ENCODE measurements at places on chromosomes 7 and 10.

- peak; percentile 91 for ATAC-seq
Observed at GRCh38 chr10:42866115-42866995, 83.8 kb downstream of the BMS1 start.

DNA sequence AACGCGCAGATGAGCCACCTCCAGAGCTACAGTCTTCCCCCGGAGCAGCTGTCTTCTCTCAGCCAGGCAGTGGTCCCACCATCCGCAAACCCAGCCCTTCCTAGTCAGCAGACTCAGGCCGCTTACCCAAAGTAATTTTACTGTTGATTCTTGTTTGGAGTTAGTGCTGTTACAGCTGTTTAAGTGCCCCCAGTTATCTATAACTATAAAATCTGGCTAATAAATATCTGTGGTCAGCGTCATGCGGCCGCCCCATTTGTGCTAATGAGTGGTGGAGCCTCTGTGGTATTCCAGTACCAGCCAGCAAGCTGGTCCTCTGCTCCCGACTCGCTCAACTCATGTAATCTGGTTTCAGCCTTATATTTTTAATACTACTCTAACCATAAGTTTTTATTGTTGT, 43.2 kb upstream of the TMEM236 start:
- ATAC-seq = no peak

DNA sequence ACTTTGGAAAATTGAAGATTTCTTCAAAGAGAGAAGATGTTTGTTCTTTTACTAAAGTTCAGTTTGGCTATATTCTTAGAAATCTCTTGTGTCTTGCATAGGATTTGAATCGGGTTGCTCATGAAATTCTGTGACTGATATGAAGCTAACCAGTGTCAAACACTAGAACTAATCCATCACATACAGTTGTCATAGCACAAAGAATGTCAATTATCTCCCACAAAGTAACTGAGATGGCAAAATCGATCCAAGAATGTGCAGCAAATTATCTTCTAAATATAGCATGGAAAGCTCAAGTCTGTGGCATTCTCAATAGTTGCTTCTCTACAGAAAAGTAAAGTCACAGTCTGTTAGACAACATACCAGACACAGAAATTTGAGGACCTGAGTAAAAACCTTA, 768.1 kb upstream of the LRRN3 start:
- no peak for ATAC-seq

DNA sequence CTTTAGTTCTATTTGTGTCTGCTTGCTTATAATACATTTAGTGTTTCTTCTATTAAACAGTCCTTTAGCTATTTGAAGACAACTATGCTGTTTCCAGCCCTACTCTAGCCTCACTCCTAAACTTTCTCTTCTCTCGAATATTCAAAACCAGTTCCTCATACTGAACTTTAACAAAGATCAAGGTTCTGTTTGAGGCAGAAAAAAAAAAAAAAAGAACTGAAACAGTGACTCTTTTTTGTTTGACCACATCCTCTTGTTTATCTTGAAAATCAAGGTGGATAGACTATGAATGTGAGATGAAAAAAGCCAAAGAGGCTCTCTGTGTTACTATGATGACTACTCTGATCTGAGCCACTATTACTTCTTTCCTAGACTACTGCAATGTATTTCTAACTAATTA, 154.3 kb downstream of the ZNF365 start:
- peak; percentile 36 for ATAC-seq

- ATAC-seq = no peak
Observed at GRCh38 chr10:90775351-90776028, 82.3 kb downstream of the HTR7 start.

DNA sequence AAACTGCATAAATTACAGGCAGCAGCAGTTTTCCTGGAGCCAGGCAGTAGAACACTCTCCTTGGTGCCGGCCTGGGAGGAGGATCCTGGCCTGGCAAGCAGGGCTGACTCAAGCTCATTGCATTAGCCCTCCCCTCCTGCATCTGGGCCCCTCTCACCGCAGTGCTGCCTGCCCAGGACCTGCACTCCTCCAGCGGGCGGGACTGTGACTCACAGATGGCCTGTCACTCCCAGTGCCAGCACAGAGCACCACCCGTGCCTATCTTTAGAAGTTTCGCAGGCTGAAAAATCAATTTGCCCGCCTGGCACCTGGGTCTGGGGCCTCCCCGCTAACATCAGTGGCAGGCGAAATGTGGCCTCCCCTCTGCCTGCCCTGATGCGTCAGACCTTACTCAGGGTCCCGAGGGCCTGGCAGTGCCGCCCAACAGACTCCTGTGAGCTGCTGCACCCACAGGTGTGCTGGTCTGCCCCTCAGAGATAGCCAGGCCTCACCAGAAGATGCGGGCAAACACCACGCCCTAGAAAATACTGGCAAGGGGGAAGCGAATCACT, 123.8 kb downstream of the KCNMA1 start:
- ATAC-seq = peak; percentile 90

DNA sequence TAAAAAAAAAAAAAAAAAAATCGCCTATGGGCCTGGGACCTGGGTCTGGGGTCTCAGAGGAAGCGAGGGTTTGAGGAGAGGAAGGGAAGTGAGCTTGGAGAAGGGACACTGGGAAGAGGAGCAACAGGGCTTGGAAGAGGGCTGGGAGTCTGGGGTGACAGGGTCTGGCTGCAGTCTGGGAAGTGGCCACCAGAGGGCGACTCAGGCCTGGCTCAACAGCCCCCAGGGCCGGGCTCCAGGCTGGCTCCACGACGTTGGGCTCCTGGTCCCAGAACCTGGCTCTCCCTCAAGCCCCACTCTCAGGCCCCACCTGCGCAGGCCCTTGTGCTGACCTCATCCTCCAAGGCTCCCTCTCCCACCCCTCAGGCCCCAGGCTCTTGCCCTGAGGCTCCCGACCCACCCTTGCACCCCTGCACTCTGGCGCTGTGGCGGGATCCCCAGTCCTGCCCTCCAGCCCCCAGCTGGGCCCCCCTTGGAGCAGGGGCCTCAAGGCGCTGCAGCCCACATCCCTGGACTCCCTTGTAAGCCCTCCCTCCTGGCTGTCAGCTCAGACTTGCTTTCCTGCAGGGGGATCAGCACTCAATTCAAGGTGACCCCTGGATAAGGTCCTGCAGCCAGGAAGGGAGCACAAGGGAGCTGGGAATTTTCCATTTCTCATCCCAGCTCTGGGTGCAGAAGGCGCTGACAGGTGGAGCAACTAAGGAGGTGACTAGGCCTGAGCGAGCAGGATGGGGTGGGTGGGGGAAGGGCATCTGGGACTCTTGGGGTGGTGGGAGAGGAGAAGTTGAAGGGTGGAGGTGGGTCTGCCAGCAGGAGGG, 5.4 kb upstream of the SPACDR start:
- ATAC-seq = peak; percentile 86

GRCh38 chr7:101816595-101817470, 593 bp upstream of the CUX1 start:
- peak; percentile 22 for ATAC-seq

DNA sequence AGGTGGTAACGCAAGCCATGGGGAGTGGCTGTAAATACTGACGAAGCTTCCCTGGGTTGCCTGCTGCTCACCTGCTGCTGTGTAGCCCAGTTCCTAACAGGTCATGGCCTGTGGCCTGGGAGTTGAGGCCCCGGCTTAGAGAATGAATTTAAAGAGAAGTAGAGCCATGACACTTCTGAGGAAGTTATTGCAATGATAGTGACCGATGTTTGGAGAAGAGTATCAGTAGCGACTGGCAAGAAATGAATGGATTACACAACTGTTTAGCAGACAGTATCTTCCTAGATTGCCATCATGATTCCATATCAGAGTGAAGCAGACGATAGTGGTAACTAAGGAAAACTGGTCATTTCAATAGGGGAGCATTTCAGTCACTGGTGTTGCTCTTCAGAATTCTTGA, 249.6 kb downstream of the PLXDC2 start:
- ATAC-seq = no peak

DNA sequence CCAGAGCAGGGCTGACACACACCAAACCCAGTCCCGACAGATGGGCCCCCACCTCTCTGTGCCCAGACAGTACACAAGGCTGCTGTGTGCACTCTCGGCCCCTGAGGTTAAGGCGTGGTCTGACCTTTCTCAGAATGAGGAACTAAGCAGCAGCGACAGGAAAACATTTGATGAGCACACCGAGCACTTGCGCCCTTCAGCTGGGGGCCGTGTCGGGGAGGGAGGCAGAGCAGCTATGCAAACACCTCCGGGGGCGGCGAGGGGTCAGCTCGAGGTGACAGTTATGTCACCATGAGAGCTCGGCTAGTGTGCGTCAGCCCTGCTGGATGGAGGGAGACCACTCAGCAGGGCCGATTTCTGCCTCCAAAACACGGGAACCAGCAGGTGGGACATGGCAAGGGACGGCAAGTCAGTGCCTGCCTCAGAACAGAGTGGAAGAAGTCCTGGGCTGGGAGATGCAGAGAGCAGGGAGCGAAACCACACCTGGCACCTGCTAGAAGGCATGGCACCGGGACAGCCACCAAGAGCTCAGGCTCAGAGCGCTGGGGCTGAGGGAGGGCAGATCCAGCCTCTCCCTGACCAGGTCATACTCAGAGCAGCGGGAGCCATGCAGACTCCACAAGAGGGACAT, 57.4 kb downstream of the CHST15 start:
- peak; percentile 86 for ATAC-seq

- no peak for ATAC-seq
Observed at GRCh38 chr7:82335001-82335400, 108.6 kb downstream of the CACNA2D1 start.

- no peak for ATAC-seq
Observed at GRCh38 chr10:17474595-17475323, 20.4 kb upstream of the ST8SIA6 start.

- ATAC-seq = no peak
Observed at GRCh38 chr10:26090762-26091161, 125.8 kb upstream of the GAD2 start.

GRCh38 chr10:35217455-35217854, 90.8 kb downstream of the CREM start:
- no peak for ATAC-seq

DNA sequence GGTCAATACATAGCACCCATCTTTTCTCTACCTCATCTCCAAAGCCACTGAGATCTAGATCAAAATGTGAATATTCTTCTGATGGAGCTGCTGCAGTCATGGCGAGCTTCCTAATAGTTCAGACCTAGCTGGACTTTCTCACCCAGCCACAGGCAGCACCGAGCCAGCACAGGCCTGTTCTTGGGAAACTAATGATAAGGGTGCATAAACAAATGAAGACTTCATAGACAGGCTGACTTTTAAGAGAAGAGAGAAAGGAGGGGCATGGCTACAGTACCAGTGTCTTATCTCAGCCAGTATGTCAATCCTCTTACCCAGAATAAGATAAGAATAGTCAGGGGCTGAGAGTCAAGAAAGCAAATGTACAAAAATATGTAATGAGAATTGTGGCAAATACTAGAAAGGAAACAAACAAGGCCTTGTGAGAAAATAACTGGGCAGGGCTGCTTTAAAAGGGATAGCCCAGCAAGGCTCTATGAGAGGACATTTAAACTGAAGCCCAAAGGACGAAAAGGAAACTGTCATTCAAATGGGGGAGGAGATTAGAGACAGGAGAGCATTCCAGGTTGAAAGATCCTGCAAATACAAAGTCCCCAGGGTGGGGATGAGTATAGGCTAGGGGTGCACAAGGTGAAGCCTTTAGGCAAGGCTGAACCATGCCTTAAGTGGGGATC, 21.8 kb upstream of the CDK14 start:
- no peak for ATAC-seq

GRCh38 chr7:124751027-124751426, 14.6 kb downstream of the GPR37 start:
- no peak for ATAC-seq

DNA sequence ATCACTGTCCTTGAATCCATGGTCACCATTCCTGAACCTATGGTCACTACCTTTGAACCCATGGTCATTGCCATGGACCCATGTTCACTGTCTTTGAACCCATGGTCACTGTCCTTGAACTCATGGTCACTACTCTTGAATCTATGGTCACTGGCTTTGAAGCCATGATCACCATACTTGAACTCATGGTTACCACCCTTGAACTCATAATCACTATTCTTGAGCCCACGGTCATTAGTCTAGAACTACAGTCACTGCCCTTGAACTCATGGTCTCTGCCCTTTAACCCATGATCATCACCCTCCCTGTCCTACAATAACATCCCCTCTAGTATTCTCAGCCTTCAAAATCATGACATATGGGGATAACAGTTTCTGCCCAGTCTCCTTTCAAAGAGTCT, 270.5 kb downstream of the CXCL12 start:
- no peak for ATAC-seq

DNA sequence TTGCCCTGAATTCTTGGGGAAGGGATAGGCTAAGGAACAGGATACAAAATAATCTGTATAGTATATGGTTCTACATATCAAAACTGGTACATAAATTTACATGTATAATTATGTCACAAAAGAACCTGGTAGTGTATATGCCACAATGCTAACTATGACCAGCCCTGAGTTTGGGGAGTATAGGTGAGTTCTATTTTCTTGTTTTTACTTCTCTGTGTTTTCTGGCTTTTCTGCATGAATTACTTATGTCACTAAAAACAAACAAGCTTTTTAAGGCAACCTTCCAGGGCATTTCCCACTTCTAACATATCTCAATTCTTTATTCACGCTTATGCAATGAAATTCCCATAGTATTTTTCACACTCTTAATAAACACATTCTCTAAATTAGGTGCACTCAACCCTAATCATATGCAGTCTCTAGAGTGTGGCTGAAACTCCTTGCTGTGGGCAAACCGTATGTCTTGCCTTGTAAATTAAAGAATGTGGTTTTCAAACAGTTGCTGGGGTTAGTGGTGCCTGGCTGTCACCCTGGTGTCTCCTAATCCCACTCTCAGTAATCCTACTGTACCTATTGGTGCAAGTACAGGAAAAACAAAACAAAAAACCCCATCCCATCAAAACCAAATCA, 14.0 kb upstream of the INSIG1 start:
- ATAC-seq = no peak

GRCh38 chr10:34762156-34762555, 52.9 kb downstream of the PARD3 start:
- ATAC-seq = no peak

- no peak for ATAC-seq
Observed at GRCh38 chr10:4070184-4070583, 285.2 kb upstream of the KLF6 start.

DNA sequence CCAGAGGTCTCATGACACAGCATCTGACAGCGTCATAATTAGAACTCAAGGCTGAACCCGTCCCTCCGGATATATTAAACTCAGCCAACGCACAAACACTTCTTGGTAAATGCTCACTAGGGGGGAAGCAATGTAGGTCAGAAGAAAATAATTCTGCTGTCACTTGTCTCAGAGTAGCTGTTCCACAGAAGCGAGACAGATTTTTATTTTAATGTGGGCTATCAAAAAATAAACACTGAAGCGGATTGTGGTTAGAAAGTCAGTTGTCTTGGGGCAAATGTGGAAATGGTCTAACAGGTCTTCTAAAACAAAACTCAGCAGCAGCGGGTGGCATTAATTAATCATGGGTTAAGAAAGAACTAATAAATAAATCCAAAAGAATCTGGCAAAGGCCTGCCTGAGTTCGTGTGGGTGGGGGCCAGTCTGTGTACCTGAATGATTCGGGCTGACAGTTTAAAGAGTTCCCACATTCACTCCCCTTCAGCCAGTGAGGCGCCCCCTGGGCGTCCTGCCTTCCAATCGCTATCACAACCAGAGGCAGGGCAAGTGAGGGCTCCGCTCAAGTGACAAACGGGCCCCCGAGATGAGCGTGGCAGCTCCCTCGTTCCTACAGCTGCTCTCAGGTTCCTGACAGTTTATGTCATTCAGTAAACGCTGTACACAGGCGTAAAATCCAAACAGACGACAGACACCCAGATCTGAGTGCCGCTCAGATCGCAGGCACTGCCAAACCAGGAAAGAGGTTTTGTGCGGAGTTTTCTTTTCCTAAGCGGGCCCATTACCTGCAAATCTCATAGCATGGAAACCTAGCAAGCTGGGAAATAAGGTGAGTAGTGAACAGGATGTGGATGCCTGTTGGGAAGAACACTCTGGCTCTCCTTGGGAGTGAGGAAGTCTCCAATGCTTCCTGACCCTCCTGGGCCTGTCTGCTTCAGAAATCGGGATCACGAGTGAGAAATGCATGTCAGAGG, 52.9 kb downstream of the NRAP start:
- ATAC-seq = no peak

Measured in esophagus mucosa (tissue), 1 donor.